ENCODE measurements at places on chromosomes 4 and X.

GRCh38 chr4:14269824-14270223 lies 642.3 kb upstream of the BOD1L1 start:
- peak; percentile 79 for DNase-seq

DNA sequence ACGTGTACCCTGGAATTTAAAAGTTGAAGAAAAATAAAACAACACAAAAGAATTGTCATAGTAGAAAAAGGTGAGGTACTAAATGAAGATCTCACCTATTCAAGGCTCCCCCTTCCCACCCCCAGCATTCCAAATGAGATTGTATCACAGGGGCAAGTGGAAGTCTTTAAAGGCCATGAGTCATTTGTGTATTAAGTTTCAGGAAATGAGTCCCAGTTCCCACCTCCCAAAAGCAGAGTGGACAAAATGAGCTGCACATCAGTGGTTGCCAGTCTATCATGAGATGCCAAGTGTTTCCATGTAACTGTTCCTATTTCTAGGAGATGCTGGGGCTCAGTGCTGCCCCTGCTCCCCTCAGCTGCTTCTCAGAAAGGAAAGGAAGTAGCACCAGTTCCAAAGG lies 20.1 kb downstream of the ARHGEF9 start:
- DNase-seq, result no peak

GRCh38 chr4:96543346-96543745 lies 703.5 kb downstream of the PDHA2 start:
- no peak for DNase-seq

GRCh38 chr4:62407534-62407933 lies 1207.4 kb downstream of the ADGRL3 start:
- DNase-seq, result peak; percentile 14

- DNase-seq, result no peak
These were observed 471.6 kb upstream of the PRKX start for GRCh38 chrX:4185086-4185485.

DNA sequence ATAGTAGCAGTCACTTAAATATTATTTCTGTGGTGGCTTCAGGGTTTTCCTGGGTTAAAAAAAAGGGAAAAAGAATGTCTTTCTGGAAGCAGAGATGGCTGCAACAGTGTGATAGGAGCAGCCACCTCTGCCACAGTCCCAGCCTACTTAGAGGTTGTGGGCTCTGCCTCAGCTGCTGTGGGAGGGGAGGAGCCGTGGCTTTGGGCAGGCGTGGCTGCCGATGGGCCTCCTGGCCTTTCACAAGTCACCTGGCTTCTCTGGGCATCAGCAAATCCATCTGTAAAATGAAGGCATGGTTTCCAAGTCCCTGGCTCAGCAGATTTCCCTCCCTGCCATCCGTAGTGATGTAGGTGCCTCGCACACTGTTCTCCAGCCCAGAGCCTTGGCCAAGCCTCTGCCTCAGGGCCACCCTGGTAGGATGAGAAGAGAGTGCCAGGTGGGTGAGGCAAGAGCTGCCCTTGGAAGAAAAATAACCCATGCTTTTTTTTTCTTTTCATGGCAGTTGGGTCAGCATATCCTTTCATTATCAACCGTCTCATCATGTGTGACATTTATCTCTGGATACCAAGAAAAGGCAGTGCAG lies 66.1 kb downstream of the PTTG2 start:
- no peak for DNase-seq

DNA sequence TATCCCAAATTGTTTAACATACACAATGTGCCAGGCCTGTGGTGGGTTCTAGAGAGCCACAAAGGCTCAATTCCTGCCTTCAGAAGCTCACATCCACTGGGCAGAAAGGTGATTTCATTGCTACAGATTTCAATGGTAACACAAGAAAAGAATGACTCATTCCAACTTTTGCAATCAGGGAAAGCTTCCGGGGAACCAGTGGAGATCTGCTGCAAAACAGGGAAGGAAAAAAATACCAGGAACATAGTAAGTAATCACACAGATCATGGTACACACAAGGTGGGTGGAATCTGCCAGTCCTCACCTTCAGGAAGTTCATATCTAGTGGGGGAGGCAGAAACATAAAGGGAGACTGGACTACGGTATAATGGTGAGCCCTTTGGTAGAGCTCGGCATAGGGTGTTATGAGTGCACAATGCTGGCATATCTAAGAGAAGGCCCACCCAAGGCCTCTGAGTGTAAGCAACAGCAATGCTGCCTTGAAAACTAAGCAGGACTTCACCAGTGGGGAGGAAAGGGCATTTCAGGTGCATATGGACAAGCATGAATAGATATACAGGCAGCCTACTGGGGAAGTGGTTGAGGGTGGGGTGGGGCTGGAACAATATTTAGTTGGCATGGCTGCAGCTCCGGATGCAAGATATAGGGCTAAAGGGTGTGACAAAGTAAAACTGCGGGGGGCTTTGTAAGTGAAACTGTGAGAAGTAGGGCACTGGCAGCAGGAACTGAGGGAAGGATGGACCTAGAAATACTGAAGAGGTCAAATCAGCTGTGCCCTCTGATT lies 24.2 kb downstream of the GPRIN3 start:
- peak; percentile 79 for DNase-seq

DNA sequence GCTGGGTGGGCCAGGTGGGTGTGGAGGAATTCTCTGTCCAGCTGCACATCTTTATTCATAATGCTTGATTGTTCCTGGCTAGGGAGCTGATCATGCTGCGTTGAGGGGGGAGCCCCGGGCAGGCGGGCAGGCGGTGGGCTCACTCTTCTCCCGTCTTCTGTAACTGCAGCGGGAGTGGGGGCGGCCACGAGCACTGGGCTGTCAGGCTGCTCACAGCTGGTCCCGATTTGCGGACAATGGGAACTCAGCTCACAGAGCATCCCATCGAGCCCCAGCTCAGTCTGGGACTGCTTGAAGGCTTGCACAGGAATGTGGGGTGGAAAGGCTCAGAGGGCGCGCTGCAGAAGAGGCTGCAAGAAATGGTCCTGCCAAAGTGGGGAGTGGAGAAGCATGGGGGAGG lies 63.8 kb downstream of the EFNB1 start:
- DNase-seq, result no peak

DNA sequence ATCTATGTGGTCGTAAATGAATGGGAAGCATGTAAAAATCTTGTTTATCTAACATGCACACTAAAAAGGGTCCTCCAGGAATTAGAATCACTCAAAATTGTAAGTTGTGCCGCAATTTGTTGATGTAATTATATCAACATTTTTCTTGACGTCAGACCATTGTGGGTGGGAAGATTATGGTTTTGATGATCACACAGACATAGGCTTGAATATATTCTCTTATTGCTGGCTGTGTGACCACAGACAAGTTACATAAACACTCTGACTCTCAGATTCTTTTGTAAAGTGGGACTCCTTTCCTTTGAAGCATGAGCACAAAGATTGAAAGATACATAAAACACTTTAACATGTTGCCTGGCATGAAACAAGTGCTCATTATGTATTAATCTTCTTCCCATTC lies 51.5 kb downstream of the IL1RAPL1 start:
- no peak for DNase-seq

DNA sequence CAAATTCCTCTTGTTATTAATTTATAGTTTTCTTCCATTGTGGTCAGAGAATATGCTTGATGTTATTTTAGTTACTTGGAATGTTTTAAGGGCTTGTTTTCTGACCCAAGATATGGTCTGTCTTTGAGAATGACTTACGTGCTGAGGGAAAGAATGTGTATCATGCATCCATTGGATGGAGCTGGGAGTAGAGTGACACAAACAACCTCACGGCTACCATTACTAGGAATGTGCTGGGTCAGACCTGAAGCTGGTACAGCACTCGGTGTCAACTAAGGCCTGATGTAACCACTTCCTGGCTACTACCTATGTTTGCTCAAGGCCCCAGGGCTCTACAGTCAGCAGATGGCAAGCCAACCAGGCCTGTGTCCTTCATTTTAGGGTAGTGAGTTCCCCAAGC lies 257.8 kb downstream of the FAT4 start:
- no peak for DNase-seq

GRCh38 chrX:144334577-144334976 lies 450.7 kb downstream of the UBE2NL start:
- DNase-seq, result no peak

DNA sequence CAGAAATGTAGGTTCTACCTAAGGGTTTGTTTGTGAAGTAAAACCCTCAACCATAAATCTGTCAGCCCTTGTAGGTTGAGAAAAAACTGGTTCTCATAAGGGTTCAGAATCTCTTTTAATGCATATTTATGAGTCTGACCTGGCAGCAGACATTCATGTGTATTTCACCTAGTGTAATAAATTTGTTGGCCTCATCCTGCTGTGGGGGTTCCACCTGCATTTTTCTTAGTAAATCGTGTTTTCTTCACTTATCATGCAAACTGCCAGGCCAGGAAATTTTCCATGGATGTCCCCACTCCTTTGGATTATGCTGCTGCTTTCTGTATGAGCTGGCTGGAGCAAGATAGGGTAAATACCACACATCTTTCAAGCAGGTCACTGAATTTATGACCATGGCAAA lies 42.4 kb downstream of the KLHL13 start:
- DNase-seq, result no peak

DNA sequence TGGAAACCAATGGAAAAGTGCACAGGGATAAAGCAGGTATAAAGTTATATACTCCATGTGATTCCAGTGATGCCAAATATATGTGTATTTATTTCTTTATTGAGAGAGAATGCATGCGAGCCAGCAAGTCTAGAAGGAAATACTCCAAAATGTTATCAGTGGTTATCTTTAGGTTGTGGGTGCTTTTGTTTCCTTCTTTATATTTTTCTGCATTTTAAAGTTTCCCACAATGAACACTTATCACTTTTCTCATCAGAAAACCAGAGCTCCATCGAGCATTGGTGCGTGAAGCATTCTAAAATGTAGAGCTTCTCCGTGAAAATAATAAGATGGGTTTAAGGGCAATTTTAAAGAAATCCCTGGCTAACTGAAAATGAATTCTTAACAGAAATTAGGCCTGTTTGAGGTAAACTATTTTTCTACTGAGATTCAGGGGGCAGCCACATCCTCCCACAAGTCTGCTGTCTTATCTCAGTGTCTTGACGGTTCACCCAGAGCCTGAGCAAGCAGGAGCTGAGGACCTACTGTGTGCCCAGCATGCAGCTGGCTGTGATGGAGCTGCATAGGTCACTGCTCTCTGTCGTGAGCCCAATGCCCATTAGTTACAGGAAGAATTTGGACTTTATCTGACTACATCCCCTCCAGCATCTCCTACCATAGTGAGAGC lies 18.7 kb upstream of the CD40LG start:
- DNase-seq, result no peak

DNA sequence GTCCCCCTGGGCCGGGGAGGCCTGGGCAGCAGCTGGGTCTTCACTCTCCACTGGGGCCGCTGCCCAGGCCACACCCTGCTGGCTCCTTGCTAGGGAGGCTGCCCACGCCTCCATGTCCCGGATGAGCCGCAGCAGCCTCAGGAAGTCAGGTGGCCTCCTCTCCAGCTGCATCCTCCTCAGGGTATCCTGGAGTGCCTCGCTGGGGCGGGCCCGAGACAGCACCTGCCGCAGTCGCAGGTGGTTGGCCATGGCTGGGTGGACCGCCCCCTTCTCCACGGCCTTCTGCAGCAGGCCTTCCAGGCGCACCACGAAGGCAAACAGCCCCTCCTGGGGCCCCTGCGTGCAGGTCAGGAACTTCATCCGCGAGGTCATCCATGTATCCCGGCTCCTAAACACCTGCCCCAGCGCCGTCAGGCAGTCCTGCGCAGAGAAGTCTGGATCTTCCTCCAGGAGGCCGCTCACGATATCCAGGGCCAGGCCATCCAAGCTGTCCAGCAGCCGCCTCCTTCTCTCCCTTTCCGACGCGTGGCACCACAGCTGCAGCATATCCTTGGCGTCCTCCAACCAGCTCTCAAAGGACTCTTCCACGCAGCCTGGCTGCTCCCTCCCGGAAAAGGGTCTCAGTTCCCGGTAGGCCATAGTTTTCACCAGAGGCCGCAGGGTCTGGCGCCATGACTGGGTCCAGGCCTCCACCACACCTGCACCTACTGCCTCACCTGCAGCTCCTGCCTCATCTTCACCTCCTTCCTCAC lies 2.1 kb downstream of the PNMA6F start:
- no peak for DNase-seq

DNA sequence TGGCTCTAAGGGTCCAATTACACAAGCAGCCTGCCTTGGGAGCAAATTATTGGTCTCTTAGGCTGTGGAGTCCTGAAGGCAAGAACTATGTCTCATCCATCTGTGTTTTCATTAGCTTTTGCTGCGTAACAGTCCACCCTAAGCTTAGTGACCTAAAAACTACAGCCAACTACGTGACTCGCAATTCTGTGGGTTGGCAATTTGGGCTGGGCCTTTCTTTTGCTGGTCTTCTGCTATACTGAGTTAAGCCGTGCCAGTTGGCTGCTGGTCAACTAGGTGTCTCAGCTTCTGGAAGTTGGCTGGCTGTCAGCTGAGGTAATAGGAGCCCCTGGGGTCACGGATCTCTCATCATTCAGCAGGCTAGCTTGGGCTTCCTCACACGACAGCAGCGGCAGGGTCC lies 205.6 kb upstream of the S100G start:
- no peak for DNase-seq

DNA sequence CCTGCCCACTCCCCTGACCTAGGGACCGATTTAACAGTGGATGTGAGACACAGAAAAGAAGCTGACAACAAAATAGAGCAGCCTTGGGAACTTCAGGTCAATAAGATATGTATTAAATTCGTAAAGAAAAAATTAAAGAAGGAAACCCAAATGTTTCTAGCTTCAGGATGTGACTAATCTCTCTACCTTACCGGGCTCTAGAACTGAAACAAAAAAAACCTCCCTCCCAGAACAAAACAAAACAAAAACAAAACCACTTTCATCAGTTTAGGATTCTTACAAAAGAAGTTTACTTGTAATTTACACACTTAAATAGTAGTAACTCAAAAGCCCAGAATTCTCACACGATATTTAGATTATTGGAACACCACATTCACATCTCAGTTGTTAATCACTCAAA lies 185.8 kb upstream of the RPS6KA3 start:
- peak; percentile 5 for DNase-seq

DNA sequence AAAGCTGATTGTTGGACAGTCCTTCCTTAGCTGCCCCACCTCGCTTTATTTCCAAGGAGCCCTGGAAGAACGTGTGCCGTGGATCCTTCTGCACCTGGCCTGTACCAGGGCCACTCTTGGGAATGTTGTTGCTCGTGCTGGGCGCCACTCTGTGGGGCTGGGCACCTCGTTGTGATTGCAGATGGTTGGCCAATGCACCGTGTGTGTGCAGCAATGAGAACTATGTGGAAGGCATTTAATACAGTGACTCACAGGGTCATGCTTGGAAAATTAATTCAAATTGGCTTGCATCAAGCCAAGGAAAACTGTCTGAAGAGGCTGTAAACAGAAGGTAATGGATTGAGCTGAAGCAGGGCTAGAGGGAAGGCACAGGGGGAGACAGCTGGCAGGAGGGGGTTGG lies 37.0 kb upstream of the CD99L2 start:
- no peak for DNase-seq

GRCh38 chrX:34578237-34578636 lies 78.8 kb downstream of the TMEM47 start:
- no peak for DNase-seq

DNA sequence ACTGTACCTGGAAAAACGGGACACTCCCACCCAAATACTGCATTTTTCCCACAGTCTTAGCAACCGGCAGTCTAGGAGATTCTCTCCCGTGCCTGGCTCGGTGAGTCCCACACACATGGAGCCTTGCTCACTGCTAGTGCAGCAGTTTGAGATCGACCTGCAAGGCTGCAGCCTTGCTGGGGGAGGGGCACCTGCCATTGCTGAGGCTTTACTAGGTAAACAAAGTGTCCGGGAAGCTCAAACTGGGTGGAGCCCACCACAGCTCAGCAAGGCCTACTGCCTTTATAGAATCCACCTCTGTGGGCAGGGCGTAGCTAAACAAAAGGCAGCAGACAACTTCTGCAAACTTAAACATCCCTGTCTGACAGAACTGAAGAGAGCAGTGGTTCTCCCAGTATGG lies 205.2 kb downstream of the CHIC1 start:
- DNase-seq, result no peak

- no peak for DNase-seq
These were observed 101.2 kb upstream of the ENPP6 start for GRCh38 chr4:184318852-184319251.
